ENCODE measurements at places on chromosomes 1 and 21. TPM values are rescaled to one million over a fixed set of nuclear protein-coding genes. Genes with fewer than 3 reads are reported as not detected.

DNA sequence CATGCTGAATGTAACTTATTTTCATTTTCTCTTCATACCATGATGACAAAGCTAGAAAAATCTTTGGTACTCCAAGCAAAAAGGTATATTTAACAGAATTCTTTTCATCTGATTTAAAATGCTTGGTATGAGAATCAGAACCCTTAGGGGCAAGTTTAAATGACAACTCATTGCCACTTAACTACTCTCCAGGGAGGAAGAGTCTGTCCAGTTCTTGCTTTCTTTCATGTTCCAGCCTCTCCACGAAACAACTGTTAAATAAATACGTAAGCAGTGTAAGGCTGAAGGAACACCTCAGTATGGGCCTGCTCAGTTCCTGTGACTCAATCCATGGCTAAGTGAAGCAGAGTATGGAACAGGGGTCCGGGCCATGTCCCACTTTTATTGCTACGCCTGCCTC is 1.6 kb downstream of the LCE2A start:
- DNase-seq: no peak

- no peak for DNase-seq
Measured at GRCh38 chr1:217029281-217030157, 306.3 kb upstream of the ESRRG start.

- DNase-seq: no peak
Measured at GRCh38 chr1:160344936-160345335, 1.8 kb downstream of the NCSTN start.

DNA sequence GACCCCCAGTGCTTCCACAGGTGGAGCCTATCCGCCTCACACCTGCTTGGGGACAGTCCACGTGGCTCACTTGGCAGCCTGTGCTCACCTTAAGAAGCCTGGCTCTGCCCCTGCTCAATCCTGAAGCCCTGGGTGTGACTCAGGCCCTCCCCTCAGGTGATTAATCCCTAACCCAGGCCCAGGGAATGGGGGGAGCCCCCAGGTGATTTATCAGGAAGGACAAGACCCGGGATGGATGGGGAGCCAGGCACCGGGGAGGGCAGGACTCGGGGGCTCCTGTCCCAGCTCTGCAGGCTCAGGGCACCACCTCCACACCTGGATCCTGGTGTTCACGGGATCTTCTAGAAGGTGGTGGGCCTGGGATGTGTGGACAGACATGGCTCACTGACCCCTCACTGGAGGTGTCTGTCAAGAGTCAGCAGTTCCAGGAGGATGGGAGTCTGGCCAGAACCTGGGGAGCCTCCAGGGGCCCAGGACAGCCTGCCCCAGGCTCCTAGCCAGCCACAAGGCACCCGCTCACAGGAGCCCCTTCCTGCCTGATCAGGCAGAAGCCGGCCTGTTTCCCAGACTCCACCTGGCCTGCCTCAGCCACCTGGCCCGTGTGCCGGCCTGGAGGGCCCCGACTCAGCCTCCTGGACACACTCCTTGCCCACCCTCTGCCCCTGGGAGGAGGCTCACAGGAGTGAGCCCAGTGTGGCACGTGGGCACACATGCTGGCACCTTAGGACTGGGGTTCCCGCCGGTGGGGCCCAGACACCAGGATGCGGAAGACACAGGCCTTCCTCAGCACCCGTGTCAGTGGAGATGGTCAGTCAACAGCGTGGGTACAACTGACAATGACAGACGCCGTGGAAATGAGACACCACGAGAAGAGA is 38.6 kb upstream of the COL6A1 start:
- no peak for DNase-seq

GRCh38 chr21:34935452-34935851 is 113.7 kb downstream of the RUNX1 start:
- DNase-seq: no peak

DNA sequence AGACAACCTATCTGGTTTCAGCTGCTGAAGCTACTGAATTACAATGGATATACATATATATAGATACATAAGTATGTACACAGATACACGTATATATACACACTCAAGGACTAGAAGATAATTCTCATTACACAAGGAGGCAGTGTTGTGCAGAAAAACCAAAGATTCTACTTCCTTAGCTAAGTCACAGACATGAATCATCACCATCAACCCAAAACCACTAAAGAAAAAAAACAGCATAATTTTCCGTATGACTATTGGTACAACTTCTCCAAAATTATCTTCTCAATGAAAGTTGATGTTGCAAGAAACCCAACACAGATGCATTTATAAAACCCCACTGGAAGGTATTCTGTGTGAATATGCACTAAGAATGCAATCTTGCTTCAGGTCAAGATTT is 36.8 kb upstream of the RPF1 start:
- no peak for DNase-seq

DNA sequence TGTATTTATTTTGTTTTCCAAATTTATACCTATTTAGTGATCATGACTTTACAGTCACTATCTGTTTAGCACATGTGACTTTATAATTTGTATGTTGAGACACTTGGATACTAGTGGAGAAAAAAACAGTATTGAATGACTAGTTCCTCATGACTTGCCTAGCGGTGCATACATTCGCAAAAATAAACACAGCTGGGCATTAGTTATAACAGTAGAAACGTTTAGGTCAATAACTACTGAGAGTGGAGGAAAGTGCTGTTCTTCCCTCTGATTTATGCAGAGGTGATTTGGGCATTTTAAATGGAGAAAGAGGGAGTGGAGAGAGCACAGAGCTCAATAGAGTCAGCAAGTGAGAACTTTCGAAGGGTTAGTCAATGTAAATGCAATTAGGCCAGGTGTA is 1679.0 kb upstream of the B3GALT2 start:
- DNase-seq: no peak

The IL19 gene
- total RNA-seq: not detected

All from omental fat pad (tissue), 4 donors.